Suppressor macrophage (primary cell): ENCODE measurements at places on chromosomes 4 and X.
A peak's percentile ranks its signal among the peaks of the same experiment; 100 is the strongest.

DNA sequence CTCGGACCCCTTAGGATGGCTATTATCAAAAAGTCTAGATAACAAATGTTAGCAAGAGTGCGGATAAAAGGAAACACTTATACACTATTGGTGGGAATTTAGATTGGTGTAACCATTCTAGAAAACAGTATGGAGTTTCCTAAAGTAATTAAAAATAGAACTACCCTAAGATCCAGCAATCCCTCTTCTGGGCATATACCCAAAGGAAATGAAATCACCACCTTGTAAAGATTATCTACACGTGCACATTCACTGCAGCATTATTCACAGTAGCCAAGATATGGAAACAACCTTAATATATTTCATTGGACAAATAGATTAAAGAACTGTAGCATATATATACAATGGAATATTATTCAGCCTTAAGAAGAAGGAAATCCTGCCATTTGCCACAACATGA, 462.4 kb downstream of the IQCM start:
- no peak for DNase-seq

DNA sequence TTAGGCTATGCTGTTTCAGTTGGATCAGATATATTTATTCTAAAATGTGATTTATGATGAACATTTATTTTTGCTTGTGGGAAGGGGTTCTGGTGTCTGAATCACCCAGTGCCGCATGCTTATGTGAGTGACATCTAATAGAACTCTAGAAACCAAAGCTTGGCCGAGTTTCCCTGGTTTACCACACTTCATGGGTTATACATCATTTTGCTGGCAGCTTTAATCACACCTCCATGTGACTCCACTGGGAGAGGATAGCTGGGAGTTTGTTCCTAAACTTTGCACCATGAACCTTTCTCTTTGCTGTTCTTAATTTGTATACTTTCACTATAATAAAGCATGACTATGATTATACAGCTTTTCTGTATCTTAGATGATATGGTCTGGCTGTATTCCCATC, 382.9 kb downstream of the INPP4B start:
- no peak for DNase-seq

- DNase-seq: no peak
Measured at GRCh38 chrX:121671649-121672048, 624.2 kb downstream of the GLUD2 start.

- peak; percentile 86 for DNase-seq
Measured at GRCh38 chr4:26273616-26273980, 47.2 kb upstream of the RBPJ start.

- no peak for DNase-seq
Measured at GRCh38 chrX:120029354-120029753, 48.1 kb downstream of the RHOXF2B start.

DNA sequence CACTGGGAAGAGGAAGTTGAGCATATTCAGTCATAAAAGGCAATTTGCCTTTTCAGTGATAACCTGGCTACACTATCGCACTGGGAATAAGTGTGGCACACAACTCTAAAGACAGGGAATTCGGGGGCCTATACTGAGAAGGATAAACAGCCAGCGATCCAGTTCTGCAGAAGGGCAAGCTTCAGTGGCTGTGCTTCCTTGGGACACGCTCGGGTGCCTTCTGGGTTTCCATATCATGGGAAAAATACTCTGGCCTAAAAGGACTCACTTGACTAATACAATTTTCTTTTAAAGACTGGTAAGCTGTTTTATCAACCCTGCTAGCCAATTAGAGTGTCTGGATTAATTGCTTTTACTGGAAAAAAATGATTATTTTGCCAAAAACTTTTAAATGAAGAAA, 58.5 kb downstream of the TENM3 start:
- no peak for DNase-seq

DNA sequence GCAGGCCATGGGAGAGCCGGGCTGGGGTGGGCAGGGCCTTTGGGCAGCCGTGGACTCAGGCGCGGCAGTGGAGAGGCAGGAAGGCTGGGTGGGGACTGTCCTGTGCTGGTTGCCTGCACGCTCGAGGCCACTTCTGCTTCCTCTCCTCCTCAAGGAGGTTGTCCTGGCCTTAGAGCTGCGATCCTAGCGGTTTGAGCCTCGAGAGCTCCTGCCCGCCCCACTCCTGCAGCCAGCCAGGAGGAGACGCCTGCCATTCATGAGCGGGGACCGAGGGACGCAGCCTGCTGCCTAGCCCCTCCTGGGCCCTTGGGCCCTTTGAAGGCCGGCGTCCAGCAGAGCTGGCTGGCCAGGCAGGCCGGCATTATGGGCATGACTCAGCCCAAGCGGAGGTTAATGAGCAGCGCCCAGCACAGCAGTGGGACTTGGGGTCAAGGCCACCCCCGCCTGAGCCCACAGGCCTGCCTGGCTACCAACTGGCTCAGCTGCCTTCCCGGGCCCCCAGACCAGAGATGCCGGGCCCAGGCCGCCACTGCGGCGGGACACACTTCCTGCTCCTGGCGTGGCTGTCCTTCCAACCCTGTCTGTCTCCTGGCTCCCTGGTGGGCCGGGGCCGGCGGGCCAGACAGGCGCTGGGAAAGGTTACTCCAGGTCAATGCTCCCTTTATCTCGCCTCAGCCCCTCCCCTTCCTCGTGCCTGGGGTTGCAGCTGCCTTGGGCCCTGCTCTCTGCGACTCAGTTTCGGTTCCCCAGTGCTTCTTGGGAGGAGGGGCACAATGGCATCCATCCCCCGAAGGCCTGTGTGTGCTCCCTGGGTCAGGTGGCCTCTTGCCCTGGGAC, 1.8 kb downstream of the ABCD1 start:
- peak; percentile 92 for DNase-seq

GRCh38 chr4:82578935-82579334, 17.1 kb upstream of the TMEM150C start:
- peak; percentile 3 for DNase-seq

DNA sequence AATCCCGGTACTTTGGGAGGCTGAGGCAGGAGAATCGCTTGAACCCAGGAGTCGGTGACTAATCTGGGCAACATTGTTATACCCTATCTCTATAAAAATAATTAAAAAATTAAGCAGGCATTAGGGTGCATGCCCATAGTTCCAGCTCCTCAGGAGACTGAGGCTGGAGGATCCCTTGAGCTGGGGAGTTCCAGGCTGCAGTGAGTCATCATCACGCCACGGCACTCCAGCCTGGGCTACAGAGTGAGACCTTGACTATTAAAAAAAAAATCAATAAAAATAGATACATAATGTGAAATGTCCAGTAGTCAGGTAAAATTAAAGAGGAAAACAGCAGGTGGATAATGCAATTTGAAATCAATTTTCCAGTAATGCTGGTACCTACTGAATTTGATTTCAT, 14.6 kb downstream of the ADGRL3 start:
- no peak for DNase-seq

DNA sequence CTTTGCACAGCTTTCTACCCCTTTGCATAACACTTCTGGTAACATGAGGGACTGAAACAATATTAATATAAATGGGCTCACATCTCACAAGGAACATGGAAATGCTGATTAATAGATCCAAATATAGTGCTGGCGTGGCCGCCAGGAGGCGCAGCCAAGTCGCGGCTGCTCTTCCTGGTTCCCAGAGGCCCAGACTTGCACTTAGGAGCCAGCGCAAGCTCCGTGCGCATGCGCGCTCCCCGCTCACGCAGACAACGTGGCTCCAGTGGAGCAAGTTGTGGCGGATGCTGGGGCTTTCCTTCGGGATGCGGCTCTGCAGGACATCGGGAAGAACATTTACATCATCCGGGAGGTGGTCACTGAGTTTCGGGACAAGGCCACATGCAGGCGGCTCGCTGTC, 318.3 kb upstream of the SLC7A11 start:
- peak; percentile 16 for DNase-seq

DNA sequence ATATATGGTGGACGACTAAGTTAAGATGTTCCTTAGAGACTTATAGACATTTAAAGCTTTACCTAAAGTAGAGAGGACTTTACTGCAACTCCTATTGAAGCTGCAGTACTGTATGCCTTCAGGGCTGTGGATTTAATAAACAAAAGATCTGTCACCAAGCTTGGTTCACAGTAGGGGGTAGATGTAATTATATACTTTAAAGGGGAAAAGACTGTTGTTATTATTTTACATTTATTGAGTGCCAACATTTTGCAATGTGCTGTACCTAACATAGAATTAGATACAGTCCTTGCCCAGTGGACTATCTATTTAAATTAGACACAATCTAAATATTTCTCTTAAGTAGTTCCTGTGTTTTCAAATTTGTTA, 67.2 kb downstream of the SLIT2 start:
- no peak for DNase-seq

DNA sequence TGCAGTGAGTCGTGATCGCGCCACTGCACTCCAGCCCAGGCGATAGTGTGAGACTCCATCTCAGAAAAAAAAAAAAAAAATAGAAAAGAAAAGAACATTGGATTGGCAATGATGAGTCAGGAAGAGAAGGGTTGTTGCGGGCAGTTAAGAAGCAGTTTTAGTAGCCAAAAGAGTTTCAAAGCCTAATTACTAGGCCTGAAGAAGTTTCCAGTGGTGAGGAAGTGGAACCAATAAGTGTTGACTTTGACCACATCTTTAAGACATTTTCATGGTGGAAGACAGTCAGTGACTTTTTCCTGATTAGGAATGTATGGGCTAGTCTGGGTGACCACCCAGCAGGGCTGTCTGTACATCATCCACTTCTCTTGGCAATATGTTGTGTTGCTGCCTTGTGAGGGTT, 442.3 kb downstream of the AFF2 start:
- no peak for DNase-seq

GRCh38 chr4:21864686-21865085, 83.9 kb downstream of the KCNIP4 start:
- no peak for DNase-seq

GRCh38 chr4:78625073-78625472, 73.5 kb downstream of the ANXA3 start:
- no peak for DNase-seq

- no peak for DNase-seq
Measured at GRCh38 chrX:69282893-69283690, 117.8 kb upstream of the PJA1 start.

GRCh38 chr4:82358847-82359246, 14.9 kb downstream of the HNRNPD start:
- no peak for DNase-seq

- no peak for DNase-seq
Measured at GRCh38 chr4:702618-703048, 3.0 kb upstream of the PCGF3 start.

GRCh38 chrX:23779025-23779424, 3.9 kb upstream of the SAT1 start:
- DNase-seq: no peak

- DNase-seq: no peak
Measured at GRCh38 chr4:142708231-142708630, 137.9 kb downstream of the INPP4B start.

- no peak for DNase-seq
Measured at GRCh38 chrX:150291014-150291413, 72.1 kb upstream of the MAMLD1 start.

GRCh38 chr4:17577665-17578481, 875 bp downstream of the LAP3 start:
- DNase-seq: peak; percentile 65

DNA sequence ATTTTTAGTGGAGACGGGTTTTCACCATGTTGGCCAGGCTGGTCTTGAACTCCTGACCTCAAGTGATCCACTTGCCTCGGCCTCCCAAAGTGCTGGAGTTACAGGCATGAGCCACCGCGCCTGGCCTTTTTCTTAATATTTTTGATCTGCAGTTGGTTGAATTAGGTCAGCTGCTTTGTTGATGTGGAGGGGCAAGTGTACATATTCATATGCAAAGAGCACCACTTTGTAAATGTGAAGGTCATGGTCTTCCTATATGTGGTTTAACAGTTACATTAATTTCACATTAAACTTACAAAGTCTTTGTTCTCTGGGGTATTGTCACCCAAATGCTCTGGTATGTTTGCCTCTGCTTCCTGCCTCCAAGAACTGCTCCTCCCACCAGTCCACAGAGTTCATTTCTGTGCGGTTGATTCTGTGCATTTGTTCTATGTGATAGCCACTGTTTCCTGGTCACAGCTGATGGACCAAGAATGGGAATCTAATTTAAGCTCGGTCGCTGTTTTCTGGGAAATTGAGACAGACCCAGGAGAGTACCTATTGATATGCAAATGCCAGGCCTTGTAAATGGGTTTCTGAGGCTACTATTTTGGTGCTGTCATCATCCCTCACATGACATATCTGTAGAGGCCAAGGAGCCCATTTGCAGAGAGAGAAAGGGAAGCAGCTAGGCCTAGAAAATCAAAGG, 26.9 kb upstream of the HPSE start:
- no peak for DNase-seq

DNA sequence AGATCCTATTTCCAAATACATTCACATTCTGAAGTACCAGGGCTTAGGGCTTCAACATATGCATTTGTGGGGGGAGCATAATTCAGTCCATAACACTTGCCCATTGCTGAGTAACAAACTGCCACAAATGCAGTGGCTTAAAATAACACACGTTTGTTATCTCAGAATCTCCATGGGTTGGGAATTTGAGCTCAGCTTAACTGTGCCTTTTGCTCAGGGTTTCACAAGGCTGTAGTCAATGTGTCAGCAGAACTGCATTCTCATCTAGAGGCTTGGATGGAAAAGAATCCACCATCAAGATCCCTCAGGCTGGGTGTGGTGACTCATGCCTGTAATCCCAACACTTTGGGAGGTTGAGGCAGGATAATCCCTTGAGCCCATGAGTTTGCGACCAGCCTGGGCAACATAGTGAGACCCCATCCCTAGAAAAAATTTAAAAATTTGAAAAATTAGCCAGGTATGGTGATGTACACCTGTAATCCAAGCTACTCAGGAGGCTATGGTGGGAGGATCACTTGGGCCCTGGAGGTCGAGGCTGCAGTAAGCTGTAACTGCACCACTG, 25.8 kb upstream of the TBL1X start:
- DNase-seq: no peak

DNA sequence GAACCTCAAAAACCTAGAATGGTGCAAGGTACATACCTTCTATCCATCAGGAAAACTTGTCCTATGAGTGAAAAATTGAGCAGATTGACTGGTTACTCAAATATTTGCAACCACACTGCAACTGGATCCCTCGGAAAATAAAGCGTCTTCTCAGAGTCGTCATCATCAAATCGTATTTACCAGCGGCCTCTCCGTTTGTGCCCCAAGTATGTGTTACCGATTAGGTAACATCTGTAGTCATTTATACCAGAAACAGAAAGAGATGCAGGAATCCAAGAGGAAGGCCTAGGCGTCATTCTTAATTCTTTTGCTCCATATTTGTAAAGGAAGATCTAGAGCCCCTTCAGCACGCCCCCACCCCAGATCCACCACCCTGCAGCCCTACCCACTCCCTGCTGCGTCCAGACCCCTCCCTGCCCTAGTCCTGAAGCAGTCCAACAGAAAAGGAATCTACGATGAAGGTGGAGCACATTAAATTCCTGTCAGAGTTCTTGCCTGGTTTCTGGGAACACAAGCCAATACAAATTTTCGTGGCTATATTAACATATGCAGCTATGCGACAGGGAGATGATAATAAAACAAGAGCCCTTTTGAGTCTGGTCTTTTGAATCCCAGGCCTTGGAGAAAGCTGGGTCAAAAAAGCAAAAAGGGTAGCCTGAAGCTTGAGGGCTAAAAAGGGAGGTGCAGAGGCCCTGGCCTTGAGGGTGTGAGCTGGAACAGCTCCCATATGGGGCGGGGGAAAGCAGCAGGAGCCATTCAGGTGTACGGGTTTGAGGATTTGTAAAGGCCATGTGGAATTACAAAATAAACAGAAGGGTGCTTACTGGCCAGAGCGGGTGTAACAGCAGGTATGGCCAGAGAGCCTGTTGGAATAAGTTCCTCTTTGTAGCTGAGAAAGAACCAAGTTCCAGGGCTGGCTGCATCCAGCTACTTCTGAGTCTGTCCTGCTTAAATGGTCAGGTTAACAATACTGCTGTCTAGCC, 77.0 kb downstream of the ZNF827 start:
- no peak for DNase-seq

- DNase-seq: peak; percentile 21
Measured at GRCh38 chr4:128782875-128783614, 26.5 kb upstream of the JADE1 start.
